Activated naive CD8-positive, alpha-beta T cell treated with anti-CD3 and anti-CD28 coated beads for 36 hours (primary cell): ENCODE measurements at places on chromosomes 1 and 21. TPM values are rescaled to one million over a fixed set of nuclear protein-coding genes. Genes with fewer than 3 reads are reported as not detected.
A peak's percentile ranks its signal among the peaks of the same experiment; 100 is the strongest.

PDC gene
- total RNA-seq: not detected

LIPI gene
- total RNA-seq: not detected

RGS21 gene
- not detected for total RNA-seq

MSH4 gene
- 0.35 TPM for total RNA-seq

TRABD2B gene
- not detected for total RNA-seq

- DNase-seq: no peak
These were observed 6.5 kb upstream of the IGSF3 start for GRCh38 chr1:116674011-116674531.

DNA sequence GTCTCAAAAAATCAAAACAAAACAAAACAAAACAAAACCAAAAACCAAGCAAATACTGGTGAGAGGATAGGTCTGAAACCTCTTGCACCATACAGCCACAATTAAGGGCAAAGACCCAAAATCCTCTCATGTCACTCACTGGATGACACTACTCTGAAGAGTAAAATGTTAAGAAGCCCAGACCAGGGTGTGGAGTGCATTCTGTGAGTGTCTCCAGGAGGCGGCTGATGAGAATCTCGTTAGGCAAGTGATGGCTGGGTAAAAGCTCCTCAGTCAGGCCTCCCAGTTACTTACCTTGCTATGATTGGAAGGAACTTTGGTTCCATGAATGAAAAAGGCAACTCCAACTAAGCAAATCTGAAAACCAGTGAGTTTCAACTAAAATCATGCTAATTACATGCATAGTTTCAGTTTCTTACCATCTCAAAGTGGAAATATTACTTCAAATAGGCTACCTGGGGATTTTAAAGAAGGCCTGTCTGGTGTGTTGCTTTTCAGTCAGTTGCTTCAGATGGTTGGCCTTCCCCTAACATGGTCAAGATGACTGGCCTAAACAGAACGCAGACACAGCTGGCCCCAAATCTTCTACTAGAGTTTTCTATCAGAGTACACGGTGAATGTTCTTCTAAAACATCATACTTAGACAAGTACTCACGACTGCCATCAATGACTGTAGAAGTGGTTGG is 95.1 kb downstream of the KIAA0319L start:
- DNase-seq: no peak

DNA sequence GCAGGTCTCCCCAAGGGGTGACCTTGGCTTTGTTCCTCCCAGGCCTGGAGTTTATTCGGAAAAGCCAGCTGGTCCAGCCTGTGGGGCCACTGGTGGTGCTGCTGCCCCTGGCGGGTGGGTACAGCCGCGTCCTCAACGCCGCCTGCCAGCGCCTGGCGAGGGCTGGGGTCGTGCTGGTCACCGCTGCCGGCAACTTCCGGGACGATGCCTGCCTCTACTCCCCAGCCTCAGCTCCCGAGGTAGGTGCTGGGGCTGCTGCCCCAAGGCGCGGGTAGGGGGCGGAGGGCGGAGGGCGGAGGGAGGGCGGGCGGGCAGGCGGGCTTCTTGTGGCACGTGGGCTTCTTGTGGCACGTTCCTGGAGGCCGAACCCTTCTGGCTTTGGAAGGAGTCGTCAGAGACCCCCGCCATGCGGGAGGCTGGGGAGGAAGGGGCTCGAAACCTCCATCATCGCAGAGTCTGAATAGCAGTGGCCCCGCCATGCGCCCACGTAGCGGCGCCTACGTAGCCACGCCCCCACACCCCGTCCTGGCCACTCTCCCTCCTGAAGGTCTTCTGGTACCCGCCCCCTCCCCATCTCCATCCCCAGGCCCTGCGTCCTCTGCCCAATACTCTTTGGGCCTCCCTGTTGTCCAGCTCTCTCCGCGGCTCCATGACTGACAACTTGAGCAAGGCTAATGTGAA is 16.7 kb downstream of the PCSK9 start:
- no peak for DNase-seq

- DNase-seq: no peak
These were observed 1.5 kb downstream of the GCLM start for GRCh38 chr1:93907718-93908117.

DNA sequence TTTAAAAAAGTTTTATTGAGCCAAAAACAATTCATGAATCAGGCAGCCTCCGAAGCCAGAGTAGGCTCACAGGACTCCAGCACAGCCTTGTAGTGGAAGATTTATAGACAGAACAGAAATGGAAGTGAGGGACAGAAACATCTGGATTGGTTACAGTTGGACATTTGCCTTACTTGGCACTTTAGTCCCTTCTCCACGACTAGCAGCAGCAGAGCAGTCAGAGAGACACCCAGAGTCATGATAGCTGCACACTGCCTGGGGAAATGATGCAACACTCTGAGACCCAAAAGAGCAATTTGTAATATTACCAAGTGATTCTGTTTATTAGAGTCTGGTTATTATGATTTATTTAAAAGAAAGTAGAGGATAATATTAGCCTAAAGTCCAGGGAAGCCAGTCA is 72.2 kb upstream of the KRTAP11-1 start:
- DNase-seq: no peak

- DNase-seq: peak; percentile 77
These were observed 54.1 kb downstream of the TOMM20 start for GRCh38 chr1:235074523-235075047.

DNA sequence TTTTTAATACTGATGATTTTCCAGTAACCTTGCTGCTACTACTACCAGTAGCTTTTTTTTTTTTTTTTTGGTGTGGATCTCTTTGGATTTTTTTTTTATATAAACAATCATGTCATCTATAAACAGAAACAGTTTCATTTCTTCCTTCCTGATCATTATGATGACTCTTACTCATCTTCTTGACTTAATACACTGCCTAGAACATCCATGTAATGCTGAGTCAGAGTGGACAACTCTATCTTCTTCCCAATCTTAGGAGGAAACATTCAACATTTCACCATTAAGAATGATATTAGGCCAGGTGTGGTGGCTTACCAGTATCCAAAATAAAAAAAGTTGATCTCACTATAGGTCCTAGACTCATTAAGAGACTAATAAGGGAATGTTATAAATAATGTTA is 69.1 kb downstream of the RUSC1 start:
- no peak for DNase-seq

DNA sequence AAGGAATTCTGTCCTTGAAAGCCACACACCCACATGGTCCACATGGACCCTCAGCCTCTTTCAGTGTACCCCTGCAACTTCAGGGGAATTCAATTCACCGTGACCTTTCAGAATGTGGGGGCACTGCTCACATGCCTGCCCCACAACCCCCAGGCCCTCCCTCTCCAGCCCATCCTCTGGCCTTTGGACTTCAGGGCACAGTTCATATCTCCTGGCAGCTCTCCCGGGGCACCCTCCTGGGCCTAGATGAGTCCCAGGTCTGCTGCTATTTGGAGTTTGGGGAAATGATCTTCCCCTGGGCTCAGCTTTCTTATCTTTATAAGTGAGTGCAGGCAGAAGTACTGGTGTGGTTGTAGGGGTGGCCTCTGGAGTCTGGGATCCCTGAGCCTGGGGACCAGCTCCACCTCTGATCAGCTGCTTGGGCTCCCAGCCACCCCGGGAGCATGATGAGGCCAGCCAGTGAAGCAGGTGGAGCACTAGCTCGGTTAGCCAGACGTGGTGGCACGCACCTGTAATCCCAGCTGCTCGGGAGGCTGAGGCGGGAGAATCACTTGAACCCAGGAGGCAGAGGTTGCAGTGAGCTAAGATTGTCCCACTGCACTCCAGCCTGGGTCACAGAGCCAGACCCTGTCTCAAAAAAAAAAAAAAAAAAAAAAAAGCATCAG is 15.8 kb downstream of the C1orf167 start:
- no peak for DNase-seq

- no peak for DNase-seq
These were observed 55.2 kb downstream of the AJAP1 start for GRCh38 chr1:4709641-4710040.

DNA sequence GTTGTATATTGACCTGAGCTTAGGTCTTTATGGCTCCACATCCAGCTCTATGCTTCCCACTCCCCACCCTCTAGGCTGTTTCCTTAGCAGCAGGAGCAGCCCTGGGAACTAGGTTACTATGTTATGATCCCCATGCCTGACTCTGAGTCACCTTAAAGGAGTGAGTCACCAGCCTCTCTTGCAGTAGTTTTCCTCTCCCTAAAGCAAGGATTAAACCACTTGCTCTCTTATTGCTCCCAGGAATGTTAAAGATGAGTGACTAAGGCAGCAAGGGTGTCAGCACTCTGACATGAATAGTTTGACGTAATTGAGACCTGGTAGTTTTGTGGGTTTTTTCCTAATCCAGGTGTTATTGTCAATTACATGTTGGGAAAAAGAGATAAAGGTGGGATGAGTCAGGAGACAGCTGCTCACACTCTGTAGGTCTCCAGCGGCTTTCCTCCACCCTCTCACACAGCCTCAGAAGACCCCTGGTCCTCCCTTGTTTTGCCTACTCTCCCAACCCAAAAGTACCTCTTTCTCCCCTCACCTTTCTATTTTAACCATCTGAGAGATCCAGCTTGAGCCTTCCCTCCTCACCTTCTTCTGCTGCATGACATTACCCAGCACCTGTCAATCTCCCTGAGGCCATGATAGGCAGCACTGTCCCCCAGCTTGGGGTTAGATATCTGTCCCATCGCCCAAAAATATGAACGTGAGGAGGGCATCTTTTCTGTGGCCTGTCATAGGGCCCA is 369.1 kb upstream of the VAMP3 start:
- no peak for DNase-seq

GRCh38 chr1:168374566-168374965 is 93.9 kb downstream of the TBX19 start:
- DNase-seq: no peak

- no peak for DNase-seq
These were observed 472.0 kb downstream of the CAMTA1 start for GRCh38 chr1:7257225-7257624.

GRCh38 chr1:16124377-16125087 is 31.3 kb downstream of the EPHA2 start:
- DNase-seq: no peak

DNA sequence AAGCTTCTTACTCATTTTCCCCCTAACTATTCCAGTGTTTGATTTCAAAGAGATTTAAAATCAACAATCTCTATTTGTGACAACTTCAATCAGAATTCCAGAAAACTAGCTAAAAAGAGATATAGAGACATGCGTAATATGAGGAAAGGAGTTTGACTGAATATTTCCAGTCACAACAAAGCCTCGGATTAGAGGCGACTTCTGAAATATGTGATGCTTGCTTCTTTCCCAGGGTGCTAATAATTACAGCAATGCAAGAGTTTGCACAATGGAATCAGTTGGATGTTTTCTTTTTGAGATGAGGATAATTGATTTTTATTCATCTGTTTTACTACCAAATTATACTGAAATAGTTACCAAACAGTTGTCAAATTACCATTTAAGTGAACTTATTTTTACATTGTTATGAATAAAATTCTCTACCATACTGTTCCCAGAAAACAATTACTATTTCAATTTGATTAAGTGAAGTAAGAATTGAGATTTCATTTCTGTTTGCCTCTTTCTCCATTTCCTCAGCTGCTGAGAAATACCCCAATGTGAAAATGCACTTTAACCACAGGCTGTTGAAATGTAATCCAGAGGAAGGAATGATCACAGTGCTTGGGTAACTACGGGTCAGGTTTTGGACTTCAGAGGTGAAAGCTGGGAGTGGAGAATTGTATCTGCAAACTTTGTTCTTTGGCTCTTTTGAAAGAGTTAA is 28.1 kb downstream of the KMO start:
- no peak for DNase-seq

- DNase-seq: no peak
These were observed 4.4 kb upstream of the TOMM20 start for GRCh38 chr1:235133086-235133485.

DNA sequence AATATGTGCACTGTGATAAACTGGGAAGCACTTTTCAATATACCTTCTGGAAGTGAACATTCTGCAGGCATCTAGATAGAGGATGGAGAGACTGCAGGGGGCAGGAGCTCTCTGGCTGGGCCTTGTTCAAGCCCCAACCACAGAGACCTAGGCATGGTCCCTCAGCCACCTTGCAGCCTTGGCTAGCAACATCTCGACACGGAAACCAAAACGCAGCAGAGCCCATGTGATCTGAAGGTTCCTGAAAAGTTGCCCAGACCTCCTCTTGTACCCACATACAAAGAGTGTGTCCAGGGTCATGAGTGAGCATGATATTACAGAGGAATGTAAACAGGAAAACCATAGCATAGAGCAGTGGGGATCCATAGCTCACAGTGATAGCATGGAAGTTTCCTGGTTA is 33.1 kb upstream of the SAMD11 start:
- no peak for DNase-seq

DNA sequence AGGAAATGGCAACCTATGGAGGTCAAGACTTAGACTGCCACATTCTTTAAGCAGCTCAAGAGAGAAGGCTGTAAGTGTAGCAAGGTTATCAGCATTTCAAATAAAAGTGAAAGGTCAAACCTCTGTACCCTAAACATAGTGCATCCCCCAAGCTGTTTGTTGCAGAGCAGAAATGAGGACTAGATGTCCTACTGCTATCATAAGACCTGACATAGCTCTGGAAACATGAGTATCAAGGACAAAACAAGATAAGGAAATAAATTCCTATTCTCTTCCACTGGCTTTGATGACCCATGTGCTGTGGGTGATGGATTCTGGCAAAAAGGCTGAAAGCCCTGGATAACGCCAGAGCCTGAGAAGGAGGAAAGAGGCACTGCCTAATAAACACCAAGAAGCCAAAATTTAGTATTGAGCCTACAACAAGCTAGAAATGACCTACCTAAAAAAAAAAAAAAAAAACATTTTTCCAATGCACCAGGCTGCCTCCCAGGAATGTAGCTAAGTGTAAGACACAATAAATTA is 35.9 kb downstream of the URB1 start:
- no peak for DNase-seq

DNA sequence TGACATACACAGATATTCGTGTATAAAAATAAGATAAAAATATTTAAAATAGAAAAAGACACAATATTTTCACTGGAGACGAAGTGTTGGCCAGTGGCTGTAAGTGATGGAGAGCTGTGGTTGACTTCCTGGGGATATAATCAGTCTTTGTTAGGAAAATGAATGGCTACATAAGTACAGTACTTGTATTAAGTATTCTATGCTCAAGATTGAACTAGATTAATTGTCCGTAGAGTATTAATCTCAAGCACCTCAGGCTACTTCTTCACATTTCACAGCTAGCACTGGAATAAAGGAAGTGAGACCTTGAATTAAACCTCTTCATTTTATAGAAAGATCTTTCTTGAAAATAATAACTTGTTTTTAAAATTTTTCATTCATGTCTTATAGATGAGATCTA is 39.0 kb upstream of the RGS5 start:
- DNase-seq: no peak

DNA sequence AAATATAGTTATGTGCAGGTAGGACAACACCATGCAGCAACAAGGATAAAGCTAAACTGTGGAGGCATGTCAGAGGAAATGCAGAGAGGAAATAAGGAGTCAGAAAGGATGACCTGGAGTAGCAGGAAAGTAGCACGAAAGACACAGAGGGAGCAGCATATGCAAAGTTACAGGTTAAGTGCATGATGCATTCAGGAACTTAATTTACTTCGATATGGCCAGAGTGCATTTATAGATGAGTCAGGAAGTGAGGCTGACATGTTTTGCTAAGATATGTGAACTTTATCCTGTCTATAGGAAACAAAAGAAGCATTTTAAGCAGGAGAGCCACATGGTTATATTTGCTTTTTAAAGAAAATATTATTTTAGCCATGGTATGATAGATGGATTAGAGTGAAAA is 15.4 kb upstream of the MUTYH start:
- DNase-seq: no peak

- no peak for DNase-seq
These were observed 17.3 kb upstream of the C1orf159 start for GRCh38 chr1:1132956-1133750.
